ENCODE measurements at places on chromosomes 7 and 10. TPM values are rescaled to one million over a fixed set of nuclear protein-coding genes. Genes with fewer than 3 reads are reported as not detected.
A peak's percentile ranks its signal among the peaks of the same experiment; 100 is the strongest.

DNA sequence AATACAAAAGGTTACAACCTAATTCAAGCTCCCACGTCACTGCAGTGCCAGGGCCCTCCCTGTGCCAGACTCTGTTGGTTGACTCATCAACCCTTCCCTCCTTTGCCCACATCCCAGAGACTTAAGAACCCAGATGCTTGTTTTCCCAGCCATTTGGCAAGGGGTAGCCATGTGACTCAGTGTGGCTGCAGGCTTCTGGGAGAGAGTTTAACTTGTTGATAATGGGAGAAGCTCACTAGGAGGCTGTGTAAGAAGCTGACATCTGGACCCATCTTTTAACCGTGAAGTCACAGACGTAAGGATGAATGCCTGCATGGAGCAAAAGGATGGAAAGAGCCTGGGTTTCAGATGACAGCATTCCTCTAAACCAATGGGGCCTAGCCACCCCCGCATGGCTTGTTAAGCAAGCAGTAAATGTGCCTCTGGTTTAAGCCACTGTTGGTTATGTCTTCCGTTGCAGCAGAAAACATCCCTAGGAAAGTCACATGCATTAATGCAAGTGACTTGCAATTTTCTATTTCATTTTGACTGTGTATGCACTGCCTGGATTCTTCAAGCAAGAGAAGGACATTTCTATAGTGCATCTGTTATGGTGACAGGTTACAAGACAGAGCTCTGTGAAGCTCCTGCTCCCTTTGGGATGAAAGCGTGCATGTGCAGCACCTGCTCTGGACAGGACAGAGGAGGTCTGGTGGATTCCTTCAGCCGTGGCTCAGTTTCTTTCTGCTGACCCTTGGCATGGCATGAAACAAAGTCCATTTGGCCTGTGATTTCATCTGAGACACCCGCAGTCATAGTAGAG is 57.5 kb upstream of the CREB5 start:
- no peak for DNase-seq

GPER1 gene
- total RNA-seq, result 3.4 TPM

DNA sequence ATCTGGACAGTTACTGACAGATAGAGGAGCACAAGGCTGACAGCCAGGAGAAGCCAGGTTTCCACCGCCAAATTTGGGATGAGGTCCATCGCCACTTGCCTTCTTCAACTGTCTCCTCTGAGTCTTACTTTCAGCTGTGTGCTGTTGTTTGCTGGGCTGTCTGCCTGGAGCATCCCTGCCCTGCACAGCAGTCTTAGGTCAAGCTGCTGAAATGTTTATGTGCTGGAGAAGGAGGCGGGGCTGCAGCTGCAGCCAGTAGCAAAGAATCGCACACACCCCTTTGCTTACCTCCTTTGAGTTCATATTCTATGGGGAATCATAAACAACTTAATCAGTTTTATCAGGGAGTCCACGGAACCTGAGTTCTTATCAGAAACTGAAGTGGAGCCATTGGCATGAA is 20.1 kb upstream of the CYP3A5 start:
- no peak for DNase-seq

LBX1 gene
- not detected for total RNA-seq

DNA sequence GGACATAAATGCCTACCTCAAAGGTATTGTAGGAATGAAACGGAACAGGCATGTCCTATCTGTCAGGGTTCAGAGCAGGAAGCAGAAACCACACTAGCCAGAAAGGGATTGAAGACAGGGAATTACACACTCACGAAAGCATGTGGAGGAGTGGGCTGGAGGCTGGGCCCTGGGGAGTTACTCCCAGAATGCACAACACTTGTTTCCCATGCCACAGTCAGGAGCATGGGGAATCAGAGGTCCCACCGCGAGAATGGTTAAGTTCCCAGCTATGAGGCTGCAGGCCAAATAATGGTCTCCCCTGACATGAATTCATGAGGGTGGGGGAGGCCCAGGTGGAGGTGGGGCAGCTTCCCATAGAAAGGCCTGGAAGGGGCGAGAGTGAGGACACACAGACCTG is 212.7 kb downstream of the HERPUD2 start:
- DNase-seq, result no peak

GRCh38 chr7:17965603-17966002 is 25.3 kb upstream of the SNX13 start:
- no peak for DNase-seq

- DNase-seq, result peak; percentile 51
Observed at GRCh38 chr10:117374506-117375359, 507 bp downstream of the PDZD8 start.

- no peak for DNase-seq
Observed at GRCh38 chr10:96512524-96513304, 1.0 kb downstream of the TLL2 start.

All from ureter (tissue), 1 donor.